ENCODE measurements at places on chromosomes 12 and 14.
A peak's percentile ranks its signal among the peaks of the same experiment; 100 is the strongest.

DNA sequence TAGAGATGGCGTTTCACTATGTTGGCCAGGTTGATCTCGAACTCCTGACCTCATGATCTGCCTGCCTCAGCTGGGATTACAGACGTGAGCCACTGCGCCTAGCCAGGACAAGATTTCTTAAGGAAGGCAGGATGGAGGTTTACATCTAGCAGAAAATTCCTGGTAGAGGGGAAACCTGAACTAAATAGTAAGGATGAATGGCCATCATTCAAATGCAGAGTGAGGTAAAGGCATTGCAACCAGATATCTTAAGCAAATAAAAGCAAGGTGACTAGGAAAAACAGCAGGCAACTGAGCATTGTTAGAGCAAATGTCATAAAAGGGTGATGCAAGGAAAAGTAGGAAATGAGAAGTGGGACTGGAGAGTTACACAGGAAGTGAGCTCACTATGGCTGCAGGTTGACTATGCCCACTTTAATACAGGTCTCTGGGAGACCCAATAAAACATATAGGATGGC, 133.0 kb downstream of the SOX5 start:
- no peak for DNase-seq

GRCh38 chr12:98371419-98371818, 144.0 kb upstream of the TMPO start:
- no peak for DNase-seq

GRCh38 chr12:69492739-69493138, 22.6 kb downstream of the FRS2 start:
- DNase-seq, result peak; percentile 32

- DNase-seq, result no peak
Observed at GRCh38 chr12:68080577-68080976, 79.0 kb downstream of the IFNG start.

DNA sequence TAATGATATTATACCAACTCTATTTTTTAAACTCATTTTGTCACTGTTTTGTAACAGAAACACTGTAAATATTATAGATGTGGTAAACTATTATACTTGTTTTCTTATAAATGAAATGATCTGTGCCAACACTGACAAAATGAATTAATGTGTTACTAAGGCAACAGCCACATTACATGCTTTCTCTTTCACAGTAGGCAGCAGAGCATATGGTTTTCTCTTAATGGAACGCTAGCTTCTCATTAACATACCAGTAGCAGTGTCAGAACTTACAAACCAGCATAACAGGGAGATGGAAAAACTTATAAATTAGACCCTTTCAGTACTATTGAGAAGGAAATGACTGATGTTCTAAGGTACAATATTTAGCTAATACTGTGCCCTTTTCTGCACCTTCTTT, 398.8 kb downstream of the PRKD1 start:
- no peak for DNase-seq

DNA sequence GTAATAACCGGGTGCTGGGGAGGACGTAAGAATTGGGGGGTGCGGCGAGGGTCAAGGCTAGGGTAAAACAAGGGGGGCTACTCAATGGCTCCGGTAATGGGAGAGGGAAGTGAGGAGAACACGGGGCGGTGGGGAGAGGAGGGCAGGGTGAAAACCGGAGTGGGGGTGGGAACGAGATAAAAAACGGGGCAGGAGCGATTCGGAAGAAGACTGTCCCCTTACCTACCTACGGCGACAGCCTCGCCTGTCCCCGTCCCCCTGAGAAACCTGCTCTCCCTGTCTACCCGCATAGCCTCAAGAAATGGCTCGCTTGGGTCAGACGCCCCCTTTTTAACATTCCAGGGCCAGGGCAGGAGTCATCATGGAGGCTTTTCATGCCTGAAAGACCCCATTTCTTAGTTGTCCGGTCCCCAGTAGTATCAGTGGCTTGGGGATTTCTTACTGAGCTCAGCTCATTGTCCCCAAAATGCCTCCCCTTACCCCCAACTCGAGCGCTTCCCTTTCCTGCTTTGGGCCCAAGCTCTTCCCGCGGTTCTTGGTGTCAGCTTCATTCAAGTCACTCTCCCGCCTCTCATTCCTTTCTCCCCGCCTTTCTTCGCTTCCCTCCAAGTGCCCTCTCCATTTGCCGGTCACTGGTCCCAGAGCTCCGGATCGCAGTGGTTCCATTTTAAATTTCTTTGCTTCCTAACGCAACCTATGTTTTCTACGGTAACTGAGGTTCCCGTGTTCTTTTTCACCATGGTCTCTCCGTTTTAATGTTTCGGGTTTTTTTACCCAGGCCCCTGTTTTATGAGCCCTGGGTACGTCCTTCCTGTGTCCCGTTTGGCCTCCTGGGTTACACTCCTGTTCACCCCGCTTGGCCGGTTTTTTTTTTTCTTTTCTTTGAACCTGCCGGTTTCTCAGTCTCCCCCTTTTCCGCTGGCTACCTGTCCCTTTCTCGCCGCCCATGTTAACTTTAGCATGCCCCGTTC, 1.2 kb upstream of the WSB2 start:
- peak; percentile 38 for DNase-seq

GRCh38 chr12:69575346-69575745, 9.9 kb upstream of the CCT2 start:
- no peak for DNase-seq

- no peak for DNase-seq
Observed at GRCh38 chr14:81447021-81447764, 47.1 kb upstream of the STON2 start.

- DNase-seq, result no peak
Observed at GRCh38 chr12:25838007-25838406, 120.5 kb upstream of the RASSF8 start.

- no peak for DNase-seq
Observed at GRCh38 chr12:77070800-77071449, 5.6 kb upstream of the E2F7 start.

DNA sequence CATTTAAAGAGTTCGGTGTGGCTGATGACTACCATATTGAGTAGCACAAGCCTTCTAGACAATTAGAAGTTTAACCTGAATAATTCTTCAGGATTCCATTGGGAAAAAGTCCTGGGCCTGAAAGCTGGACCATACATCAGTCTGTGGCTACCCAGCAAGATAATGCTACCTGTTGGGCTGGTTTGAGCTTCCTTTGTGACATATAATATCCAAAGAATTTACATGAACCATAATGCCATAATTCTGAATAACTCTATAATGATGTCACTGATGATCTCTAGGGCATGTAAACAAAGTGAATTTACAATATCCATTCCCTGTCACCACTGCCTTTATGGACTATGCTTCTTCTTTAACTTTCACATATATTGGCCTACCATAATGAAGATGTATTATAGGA, 3.8 kb upstream of the YBX3 start:
- DNase-seq, result no peak

- DNase-seq, result no peak
Observed at GRCh38 chr12:93443576-93443975, 1.8 kb upstream of the UBE2N start.

GRCh38 chr12:40794087-40794486, 101.8 kb downstream of the CNTN1 start:
- DNase-seq, result peak; percentile 96

- no peak for DNase-seq
Observed at GRCh38 chr12:57149245-57149900, 2.0 kb upstream of the LRP1-AS start.

Measured in SK-MEL-5 (cell line).